ENCODE measurements at places on chromosomes 1 and 21.

GRCh38 chr1:118871582-118872171 is 116.5 kb downstream of the TBX15 start:
- DNase-seq, result no peak

GRCh38 chr1:32303997-32304622 is 12.2 kb downstream of the HDAC1 start:
- no peak for DNase-seq

GRCh38 chr1:92916899-92917298 is 44.4 kb downstream of the DIPK1A start:
- no peak for DNase-seq

DNA sequence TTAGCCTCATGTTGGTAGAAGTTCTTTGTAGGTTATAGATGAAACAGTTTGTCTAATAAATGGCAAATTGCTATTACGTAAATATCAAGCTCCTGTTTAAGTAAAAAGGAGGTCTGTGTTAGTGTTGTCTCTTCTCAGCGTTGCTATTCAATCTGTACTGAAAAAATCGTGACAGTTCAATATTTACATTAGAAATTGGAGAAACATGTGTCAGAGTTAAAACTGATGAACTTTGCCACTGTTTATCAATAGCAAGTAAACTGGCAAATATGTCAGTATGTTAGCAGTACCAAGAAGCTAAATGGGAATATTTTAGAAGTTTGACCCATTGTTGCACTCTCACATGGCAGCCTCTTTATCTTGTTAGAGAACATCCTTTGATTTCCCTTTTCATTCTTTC is 218.5 kb downstream of the GPR52 start:
- DNase-seq, result no peak

- DNase-seq, result no peak
Observed at GRCh38 chr1:116390195-116390594, 17.2 kb downstream of the ATP1A1 start.

GRCh38 chr1:36091698-36092097 is 3.0 kb downstream of the ADPRS start:
- no peak for DNase-seq

DNA sequence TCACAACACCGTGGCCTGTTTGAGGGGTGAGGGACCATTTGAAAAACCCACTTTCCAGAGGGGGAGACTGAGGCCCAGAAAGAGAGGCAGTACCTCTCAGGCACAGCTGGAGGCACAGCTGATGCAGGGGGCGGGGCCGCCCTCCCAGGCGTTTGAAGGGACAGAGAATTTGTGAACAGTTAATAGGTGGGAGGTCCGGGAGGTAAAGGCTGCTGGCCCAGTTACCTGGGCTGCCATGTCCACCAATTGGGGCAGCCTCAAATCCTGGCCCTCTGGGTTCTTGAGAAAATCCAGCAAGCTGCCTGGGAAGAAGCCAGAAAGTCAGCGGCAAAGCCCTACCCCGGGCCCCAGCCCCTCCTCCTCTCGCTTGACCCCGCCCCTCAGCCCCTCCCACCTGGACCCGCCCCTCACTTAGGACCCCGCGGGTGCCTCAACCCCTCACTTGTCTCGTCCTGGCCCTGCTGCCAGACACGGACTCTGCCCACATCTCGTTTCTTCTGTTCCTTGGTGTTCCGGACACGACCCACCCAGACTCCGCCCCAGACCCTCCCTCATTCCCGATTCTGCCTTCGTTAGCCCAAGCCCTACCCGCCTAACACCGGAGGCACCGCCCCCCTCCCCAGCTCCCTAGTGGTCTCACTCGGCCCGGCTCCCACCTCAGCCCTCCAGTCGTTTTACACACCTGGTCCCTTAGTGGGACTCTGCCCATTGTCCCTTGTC is 10.8 kb upstream of the AHDC1 start:
- DNase-seq, result no peak

- DNase-seq, result no peak
Observed at GRCh38 chr1:101566883-101567538, 330.2 kb downstream of the S1PR1 start.

- DNase-seq, result no peak
Observed at GRCh38 chr1:65141394-65141793, 6.6 kb upstream of the AK4 start.

- DNase-seq, result no peak
Observed at GRCh38 chr1:76833856-76834255, 33.4 kb upstream of the ST6GALNAC5 start.

DNA sequence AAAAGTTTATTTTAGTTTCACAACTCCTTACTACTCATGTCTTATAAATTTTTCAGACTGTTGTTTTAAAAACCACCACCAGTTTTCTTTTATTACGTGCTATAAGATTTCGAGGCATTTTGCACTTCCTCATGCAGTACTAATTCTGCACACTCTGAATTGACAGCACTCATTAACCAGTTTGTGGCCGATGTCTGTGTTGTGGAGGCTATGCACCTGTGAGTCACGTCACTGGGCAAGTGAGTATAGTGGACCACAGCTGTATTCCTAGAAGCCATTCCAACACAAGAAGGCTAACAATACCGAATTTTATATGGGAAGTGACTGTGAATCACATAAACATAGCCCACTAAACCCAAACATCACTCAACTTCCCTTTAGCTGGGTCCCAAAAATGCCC is 21.0 kb upstream of the SPATA6 start:
- DNase-seq, result no peak

Measured in GF-D8 (cell line).